Myocyte (in vitro differentiated cells): ENCODE measurements at places on chromosomes 6 and 20. TPM values are rescaled to one million over a fixed set of nuclear protein-coding genes. Genes with fewer than 3 reads are reported as not detected.

The COL19A1 gene
- 38.8 and 101 TPM in 2 replicates for total RNA-seq

The CFB gene
- total RNA-seq, result 1.8 and 6.6 TPM in 2 replicates

The STMND1 gene
- not detected in 2 replicates for total RNA-seq

DNA sequence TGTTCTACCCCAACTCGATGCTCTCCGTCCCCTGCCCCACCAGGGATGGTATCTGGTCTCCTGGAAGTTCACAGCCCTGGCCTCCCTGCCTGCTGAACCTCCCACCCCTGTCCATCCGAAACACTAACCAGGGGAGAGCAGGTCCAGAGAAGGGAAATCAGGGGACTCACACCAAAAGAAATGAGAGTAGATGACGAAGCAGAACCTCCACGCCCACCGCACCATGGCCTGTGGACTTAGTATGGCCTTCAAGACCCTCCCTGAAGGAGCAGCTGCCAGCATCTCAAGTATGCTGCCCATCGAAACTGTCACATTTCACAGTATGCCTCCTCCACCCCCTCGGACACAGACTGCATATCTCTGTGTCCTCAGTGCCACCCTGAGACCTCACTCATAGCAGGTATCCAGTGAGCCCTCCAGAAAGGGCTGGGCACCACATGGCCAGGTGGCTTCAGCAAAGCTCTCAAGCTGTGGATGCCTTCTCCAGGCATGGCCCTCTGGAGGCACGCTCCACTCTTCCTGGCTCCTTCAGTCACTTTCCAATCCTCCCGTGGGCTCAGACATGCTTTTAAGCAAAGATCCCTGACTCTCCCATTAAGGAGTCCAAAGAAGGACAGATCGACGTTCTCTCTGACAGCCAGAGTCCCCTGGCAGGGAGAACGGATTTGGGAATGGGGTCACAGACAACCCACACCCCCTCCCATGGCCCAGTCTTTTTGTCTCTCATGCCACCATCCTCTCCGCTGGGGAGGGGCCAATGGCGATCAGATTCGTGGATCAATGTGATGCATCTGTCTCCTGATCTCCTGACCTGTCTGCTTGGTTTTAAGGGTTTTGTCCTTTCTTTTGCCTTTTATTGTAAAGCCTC lies 158.4 kb downstream of the ANKRD60 start:
- no peak for DNase-seq

GRCh38 chr6:96878143-96878542 lies 19.5 kb downstream of the NDUFAF4 start:
- DNase-seq, result peak; percentile 34

- DNase-seq, result no peak
Measured at GRCh38 chr6:70389261-70389660, 24.0 kb upstream of the FAM135A start.

The HEY2 gene
- 0.08 TPM in 1 of 2 replicates, not detected in the other for total RNA-seq
